Activated CD8-positive, alpha-beta memory T cell treated with anti-CD3 and anti-CD28 coated beads for 4 hours (primary cell): ENCODE measurements at places on chromosomes 3 and 15.
A peak's percentile ranks its signal among the peaks of the same experiment; 100 is the strongest.

DNA sequence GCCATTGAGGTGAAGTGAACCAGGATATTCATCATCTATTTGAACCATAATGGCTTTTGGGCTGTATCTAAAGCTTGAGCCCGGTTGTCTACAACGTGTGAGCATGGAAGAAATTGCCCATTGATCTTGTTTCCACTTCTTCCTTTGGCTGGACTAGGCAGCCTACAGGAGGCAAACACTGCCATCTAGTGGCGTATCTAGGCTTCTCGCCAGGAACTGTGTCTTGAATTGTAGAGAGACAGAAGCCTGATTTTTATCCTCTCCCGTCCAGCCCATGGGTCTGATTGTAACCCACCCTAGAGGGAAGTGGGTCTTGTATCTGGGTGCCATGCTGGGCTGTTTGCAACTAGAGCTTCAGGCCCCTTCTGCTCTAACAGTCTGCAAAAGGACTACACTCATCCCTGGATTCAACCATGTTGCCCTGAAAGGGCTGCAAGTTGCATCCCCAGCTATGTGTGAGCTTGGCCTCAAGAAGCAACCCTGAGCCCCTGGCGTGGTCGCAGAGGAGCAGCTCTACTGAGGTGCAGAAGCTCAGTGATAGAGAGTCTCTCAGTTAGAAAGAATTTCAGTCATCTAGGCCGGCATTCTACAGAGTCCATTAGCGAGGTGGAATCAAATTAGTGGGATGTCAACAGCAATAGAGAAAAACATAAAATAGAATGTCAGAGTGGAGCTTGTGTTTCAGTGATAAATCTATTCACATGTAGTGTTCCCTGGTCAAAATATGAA lies 170.2 kb upstream of the UMPS start:
- DNase-seq = peak; percentile 12

GRCh38 chr3:98699132-98699531 lies 64.0 kb upstream of the ST3GAL6 start:
- DNase-seq = no peak

- peak; percentile 43 for DNase-seq
Measured at GRCh38 chr3:157160658-157161424, 894 bp upstream of the CCNL1 start.

DNA sequence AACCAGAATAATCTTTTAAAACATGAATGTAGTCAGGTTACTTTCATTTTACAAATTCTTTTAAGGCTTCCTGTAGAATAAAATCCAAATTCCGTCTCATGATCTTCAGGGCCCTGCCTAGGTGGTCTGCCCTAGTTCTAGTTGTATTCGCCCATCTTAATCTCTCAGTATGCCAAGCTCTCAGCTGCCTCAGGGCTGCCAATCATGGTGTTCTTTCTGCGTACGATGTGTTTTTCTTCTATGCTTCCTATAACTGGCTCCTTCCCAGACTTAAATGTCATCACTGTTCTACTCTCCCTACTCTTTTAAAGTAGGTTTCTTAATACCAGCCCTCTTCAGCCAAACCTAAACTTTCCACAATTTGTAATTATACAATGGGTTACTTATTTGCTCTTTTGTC lies 107.4 kb downstream of the GREM1 start:
- no peak for DNase-seq

GRCh38 chr15:70453238-70453637 lies 310.1 kb downstream of the UACA start:
- DNase-seq = no peak

GRCh38 chr3:18087988-18088387 lies 337.2 kb downstream of the SATB1 start:
- DNase-seq = no peak

GRCh38 chr3:101531473-101532086 lies 18.6 kb upstream of the SENP7 start:
- no peak for DNase-seq

GRCh38 chr15:72516777-72517176 lies 42.6 kb downstream of the ARIH1 start:
- DNase-seq = no peak

- DNase-seq = no peak
Measured at GRCh38 chr15:67815036-67815592, 10.2 kb upstream of the SKOR1 start.

DNA sequence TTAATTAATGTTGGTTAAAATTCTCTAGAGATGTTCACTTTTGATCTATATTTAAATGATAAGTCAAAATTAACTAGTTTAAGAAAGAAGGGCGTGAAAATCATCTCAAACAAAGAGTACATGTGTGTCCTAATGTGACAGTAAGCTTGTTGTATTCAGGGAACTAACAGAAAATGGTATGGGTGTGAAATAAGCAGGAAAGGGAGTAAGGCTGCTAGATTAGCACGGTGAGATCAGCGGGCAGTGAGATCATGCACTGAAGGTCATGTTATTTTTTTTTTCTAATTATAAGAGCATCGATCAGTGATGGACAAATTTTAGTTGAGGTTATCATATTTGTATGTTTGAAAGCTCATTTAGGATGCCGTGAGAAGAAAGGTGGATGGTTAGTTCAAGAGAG lies 430.8 kb downstream of the DIPK2A start:
- DNase-seq = no peak

DNA sequence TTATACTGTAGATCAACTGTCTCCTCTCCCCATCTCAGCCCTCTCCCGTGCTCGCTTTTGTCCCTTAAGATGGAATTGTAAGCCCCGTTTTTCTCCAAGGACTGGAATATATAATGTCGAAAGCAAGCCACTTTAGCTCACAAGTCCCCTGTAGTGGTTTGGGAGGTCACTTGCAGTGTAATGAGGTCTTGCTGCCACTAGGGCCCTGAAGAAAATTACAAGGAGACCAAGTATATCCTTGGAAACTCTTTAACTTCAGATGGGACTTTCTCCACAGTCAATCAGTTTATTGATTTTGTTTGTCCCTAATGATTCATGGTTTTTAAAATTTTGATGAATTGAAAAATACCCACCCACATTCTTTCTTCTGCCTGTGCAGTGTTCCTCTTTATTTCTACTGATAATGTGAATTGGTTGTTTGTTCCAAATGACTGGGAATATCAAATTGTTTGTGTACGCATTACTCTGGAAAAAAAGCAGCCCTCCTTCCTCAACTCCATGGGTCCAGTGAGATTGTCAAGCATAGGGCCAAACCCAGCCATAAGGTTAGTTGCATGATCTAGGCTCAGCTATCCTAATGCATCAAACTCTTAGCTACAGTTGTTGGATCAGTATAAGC lies 294.8 kb downstream of the MCTP2 start:
- no peak for DNase-seq

DNA sequence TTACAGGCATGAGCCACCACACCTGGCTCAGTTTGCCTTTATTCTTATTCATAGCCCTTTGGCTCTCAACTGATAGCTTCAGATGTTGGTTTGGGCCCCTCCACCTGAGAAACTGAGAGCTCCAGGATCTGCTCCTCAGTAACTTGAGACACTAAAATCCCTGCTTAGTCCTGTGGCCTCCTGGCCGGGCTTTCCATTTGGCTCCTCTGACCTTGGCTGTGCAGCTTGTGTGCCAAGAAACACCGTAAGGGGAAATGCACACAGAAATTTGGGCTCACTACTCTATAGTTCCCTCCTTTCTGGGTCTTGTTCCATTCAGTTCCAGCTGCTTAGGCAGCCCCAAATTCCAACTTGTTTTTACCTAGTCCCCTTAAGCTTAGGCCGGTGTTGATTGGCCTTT lies 24.9 kb downstream of the NIPA2 start:
- no peak for DNase-seq
